ENCODE measurements at places on chromosomes 5 and 9.

DNA sequence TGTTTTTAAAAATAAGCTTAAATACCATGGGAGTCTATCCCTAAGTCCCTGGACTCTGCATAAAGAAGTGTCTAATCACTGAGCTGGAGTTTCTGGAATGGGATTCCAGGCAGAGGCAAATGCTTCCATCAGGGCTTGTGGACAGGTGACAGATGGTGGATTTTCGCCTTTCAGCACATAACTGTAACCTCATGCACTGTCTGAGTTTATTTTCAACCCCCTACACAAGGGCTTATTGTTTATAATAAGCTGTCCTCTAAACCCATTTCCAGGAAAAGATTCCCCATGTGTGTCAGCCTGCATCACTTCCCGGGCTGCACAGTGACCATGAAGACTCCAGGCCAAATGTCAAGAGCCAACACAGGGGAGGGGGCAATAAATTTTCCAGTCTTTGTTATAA, 264.0 kb downstream of the PIK3R1 start:
- DNase-seq: no peak

GRCh38 chr5:133868946-133869518, 99.4 kb downstream of the C5orf15 start:
- DNase-seq: peak; percentile 75

GRCh38 chr9:95268681-95269080, 48.8 kb downstream of the FANCC start:
- DNase-seq: peak; percentile 3

DNA sequence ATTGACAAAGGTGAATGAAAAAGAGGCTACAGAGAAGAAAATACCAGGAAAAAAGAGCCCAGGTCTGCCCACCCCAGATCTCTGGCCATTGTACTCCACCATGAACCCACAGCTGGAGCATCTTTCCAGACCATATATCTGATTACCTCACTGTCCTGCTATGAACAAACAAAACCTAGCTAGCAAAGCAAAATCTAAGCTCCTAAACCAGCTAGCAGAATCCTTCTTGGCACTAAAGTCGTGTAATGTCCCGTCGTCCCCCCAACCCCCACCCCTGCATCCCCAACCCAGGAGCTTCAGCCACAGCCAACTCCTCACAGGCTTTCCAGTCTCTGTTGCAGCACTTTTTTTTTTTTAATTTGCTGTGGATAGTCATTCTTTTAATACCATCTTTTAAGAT, 2.5 kb downstream of the C1QTNF3 start:
- no peak for DNase-seq

GRCh38 chr9:111178331-111179055, 140.2 kb upstream of the LPAR1 start:
- DNase-seq: no peak

DNA sequence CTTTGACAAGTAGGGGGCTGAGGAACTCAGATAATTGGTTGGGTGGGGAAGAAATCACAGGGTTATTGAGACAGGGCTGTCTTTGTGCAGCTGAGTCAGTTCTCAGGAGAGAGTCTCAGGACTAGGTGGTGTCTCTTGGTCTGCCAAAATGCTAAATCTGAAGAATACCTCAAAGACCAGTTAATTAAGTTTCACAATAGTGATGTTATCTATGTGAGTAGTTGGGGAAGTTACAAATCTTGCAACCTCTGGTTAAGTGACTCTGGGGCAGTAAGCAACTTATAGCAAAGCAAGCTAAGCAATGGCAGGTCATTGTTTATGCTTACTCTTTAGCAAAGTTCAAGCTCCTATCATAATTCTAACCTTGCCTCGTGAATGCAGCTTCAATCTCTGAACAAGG, 53.6 kb downstream of the GIN1 start:
- DNase-seq: no peak

All from activated CD4-positive, alpha-beta T cell treated with anti-CD3 and anti-CD28 coated beads, Interleukin-2, Interleukin-4, amounts not matched to agents 100 ng/mL and 50 ng/mL, durations not matched to agents 16 hours and 8 hours (primary cell).